ENCODE measurements at places on chromosomes 5 and 9.

- no peak for DNase-seq
These were observed 29.1 kb downstream of the FGD3 start for GRCh38 chr9:92976431-92976830.

DNA sequence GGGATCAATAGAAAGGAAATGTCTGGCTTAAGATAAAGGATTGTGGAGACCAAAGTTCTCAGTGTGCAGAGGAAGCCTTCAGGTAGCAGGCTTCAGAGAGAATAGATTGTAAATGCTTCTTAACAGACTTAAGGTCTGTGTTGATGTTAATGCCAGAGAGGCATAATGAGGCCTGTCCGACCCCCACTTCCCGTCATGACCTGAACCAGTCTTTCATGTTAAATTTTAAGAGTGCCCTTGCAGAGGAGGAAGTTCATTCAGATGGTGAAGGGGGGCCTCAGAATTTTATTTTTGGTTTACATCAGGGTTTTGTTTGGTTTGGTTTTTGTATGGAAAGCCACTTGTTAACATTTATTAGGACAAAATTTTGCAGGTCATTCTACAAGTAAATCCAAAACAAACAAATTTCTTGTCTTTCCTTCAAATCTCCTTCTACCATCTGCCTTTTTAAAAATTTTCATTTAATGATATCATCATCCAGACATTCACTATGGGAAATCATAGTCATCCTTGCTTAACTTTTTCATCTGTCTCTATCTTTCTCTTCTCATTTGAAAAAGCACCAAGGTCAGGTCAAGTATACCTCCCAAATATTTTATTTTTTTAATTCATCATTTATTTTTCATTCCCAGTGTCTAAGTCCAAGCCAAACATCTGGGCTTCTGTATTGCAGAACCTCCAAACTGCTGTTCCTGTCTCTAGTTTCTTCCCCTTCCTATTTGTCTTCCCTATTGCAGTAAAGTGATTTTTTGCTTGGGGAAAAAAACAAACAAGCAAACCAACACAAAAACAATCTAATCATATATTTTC, 6.9 kb upstream of the ABCA1 start:
- no peak for DNase-seq

- DNase-seq: no peak
These were observed 134.2 kb downstream of the ZNF354C start for GRCh38 chr5:179194201-179194910.

DNA sequence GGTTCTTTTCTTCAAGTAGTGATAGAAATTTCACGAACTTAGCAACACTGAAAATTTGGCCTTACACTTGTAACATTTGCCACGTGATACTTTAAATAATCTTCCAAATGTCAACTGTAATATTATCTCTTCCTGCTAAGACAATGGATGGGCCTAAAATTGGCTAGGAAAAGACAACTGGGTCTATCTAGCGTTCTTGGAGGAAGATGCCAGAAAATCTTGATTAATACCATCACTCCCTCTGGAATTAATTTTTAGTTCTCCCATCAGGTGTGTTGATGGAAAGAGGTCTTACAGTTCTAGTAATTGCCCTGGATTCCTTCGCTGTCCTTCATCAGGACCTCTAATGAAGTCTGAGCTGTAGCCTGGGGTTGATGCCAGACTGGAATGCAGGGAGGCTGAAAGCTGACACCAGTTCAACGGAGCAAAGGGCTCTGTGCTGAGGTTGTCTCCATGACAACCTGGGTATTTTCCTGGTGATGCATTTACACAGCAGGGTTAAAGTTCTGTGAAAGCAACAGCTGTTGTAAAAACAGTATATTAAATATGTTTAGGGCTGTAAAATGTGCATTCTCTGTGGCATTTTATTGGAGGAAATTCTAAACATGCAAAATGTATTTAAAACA, 92.3 kb downstream of the GAS1 start:
- no peak for DNase-seq

- DNase-seq: no peak
These were observed 251.9 kb downstream of the NFIB start for GRCh38 chr9:14061936-14062585.

GRCh38 chr5:59430066-59430685, 463.4 kb downstream of the PDE4D start:
- no peak for DNase-seq

- no peak for DNase-seq
These were observed 512.7 kb upstream of the BRINP1 start for GRCh38 chr9:119881898-119882297.

DNA sequence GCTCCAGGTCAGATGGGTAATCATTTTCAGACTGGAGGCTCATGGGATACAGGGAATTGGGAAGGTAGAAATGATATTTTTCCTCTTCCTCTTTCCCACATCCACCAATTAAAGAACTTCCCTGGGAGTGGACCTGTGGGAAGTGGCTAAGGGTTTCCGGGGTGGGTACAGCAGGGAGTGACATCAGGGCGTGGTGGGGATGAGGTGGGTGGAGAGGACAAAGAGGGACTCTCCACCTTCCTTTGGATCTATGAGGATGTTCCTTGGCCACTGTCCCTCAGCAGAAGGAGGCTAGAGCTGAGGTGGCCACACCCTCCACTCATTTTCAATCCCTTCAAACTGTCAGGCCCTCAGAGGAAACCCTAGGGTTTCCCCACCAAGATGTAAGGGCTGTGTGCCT, 54.7 kb downstream of the IRF1 start:
- no peak for DNase-seq

GRCh38 chr9:135283671-135284070, 195.9 kb upstream of the PPP1R26 start:
- DNase-seq: no peak

DNA sequence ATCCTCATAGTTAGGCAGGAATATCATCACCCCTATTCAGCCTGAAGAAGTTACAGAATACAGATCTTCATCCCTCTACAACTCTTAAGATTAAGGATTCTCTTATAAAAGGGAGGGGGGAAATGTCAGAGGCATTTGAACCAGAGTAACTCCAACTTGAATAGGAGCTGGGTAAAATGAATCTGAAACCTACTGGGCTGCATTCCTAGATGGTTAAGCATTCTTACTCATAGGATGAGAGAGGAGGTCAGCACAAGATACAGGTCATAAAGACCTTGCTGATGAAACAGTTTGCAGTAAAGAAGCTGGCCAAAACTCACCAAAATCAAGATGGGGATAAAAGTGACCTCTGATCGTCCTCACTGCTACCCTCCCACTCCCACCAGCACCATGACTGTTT, 14.4 kb downstream of the FREM1 start:
- no peak for DNase-seq

DNA sequence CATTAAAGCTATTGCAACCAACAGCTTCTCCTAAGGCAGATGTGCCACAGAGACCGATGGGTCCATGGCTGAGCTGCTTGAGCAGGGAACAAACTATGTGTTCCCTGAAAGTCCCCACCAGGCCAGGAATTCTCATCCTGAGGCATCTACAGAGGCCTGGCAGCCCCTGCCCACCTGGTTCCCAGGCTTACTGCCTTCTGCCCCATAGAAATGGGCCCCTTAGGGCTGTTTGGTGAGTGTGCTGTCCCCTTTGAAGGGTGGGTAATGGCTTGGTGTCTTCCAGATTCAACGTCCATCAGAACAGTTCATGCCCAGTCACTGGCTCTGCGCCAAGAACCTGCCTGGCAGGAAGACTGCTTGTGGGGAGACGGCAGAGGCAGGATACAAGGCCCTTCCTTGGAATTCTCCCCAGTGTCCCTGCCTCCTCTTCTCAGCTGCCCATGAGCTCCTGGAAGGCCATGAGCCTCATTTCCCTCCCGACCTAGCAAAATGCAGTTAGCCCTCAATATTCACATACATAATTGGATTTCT, 3.8 kb upstream of the COL27A1 start:
- no peak for DNase-seq

Data from frontal cortex (tissue), 4 donors.